NCI-H524 (cell line): ENCODE measurements at places on chromosomes 5 and 9.

GRCh38 chr5:13003457-13003856 lies 941.0 kb downstream of the DNAH5 start:
- DNase-seq: no peak

GRCh38 chr9:117302487-117302886 lies 112.4 kb downstream of the ASTN2 start:
- no peak for DNase-seq

DNA sequence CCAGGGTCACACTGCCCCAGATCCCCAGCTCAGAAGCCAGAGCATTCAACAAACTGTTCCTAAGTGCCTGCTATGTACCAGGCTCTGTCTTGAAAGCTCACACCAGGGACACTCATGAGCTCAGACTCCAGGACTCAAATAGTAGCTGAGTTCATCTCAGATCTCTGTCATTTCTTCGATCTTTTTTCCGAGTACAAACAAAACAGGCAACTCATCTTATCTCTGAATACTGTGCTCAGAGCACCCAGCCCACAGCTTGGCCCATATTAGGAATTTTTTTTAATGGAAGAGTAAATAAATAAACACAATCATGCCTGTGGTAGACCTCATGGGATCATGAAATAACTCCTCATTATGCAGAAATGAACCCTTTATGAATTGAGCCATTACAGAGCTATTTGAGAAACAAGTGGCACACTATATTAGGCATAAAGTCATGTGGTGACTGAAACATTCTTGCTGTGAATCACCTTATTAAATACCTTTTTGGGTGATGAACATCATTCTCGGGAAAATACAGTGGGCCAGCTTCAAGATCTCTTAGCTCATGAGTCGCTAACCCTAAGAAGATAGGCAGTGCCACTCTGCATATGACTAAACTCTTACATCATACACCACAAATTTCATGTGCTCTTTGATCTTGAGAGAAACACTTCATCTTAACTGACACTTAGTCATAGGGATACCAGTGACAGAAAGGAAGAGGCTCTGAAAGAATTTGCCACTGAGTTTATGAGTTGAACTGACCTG lies 9.9 kb downstream of the SH3RF2 start:
- no peak for DNase-seq

DNA sequence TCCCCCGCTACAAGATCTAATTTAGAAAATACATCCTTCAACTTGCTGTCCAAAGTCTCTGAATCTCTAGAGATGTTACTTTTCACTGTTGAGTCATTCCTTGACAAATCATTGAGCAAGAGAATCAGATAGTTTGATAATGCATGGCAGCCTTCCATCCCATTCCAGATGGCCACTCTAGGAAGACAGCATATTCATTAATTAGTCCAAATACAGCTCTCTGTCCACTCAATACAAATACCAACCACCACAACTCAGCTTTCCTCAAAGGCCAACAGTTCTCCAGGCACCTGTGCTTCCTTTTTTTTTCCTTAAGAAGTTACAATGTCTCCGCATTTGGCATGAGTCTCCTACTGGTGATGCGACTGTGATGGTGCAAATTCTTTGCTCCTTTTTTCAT lies 72.3 kb downstream of the DROSHA start:
- DNase-seq: no peak

DNA sequence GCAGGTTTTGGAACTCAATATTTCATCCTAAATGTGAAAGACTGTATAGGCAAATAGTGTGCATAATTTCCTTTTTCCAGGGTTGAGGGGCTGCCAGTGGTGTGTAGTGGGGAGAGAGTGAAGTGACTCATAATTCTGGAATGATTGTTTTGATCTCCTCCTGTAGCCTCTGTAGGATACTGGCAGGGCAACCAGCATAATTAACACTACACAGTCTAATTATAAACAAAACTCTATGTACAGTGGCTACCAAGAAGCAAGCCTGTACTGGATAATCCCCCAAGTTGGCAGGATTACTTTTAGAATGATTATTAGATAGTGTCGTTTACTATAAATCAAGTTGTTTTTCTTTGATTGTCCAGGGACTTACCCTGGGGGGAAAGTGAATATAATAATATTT lies 32.2 kb downstream of the LNPEP start:
- DNase-seq: no peak

DNA sequence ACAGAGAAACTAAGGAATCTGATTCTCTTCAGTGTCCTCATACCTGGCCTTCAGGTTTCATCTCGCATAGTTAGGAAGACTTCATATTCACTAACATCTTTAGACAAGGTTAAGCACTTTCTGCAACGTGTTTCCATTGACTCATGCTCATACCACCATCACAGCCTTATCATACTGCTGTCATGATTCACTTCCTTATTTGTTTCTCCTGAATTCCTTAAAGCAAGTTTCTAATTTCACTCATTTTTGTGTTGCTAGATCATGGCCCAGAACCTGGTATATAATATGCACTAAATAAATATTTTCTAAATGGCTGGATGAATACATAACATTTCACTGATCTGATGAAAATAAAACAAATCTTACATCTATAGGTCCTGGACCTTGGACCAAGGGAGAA lies 472.9 kb downstream of the PRELID2 start:
- no peak for DNase-seq

- no peak for DNase-seq
These were observed 29.0 kb downstream of the ETF1 start for GRCh38 chr5:138514021-138514420.
